Esophagus squamous epithelium (tissue), 5 donors: ENCODE measurements at places on chromosomes 7 and 10.

DNA sequence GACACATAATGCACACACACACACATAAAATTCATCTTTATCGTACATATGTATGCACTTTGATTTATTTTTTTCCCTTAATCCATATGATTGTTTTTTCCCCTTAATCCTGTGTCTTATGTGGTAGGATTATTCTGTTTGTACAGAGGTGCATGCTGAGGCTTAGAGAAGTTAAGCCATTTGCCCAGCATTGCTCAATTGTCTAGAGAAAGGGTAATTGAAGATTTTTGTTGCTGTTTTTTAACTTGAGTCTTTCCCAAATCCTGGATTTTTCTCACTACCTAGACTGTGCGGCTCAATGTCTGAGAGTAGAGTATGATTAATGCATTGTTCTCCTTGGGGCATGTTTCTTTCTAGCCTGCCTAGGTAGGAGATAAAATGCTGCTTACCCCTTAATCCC lies 35.0 kb downstream of the WBP1L start:
- DNase-seq, result no peak

- DNase-seq, result no peak
Measured at GRCh38 chr7:134018306-134018705, 108.8 kb upstream of the LRGUK start.

DNA sequence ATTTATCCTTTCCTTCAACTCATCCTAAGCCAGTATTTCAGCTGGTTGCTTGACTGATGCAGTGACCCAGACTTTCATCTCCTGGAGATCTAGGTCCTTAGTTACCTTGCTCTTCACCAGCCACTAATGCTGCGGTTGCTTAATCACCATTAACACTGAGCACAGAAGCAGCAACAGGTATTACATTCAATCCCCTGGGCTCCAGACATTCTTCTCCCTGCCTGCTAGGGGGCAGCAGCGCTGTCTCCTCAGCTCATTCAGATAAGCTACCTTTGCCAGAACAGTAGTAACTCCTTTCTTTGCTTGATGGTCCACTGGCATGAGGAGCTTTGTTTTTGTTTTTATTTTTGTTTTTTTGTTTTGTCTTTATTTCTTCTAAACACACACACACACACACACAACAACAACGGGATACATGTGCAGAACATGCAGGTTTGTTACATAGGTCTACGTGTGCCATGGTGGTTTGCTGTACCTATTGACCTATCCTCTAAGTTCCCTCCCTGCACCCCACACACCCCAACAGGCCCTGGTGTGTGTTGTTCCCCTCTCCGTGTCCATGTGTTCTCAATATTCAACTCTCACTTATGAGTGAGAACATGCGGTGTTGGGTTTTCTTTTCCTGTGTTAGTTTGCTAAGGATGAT lies 1043.2 kb upstream of the C7orf33 start:
- DNase-seq, result no peak

DNA sequence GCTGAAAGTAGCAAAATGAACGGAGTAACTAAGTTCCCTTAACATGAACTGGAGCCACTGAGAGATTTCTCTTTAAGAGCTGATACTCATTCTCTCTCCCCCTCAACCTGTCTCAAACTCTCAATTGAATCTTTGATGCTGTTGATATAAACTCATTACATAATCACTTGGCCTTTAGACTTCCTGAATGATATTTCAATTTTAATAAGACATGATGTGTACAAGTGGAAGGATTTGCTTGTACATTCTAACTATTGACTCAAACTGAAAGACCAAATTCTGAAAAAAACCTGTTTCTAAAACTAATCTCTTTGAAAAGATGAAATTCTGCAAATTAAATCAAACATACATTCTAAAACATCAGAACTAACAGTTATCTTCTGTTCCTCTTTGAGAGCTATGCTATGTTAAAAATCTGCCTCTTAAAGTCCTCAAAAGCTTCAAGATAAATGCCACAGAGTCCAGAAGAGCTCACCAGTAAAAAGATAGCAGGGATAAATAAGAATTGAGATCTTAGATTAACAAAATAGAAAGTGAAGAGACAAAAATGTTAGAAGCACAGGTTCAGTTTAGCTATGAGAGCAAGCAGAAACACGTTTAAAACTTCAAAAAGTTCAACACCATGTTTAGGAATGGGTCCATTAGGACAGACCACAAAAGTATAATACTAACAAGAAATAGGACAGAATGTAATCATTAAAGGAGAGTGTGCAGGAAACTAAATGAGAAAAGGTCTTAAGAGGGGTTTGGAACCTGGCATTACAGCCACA lies 46.1 kb downstream of the TNPO3 start:
- no peak for DNase-seq

DNA sequence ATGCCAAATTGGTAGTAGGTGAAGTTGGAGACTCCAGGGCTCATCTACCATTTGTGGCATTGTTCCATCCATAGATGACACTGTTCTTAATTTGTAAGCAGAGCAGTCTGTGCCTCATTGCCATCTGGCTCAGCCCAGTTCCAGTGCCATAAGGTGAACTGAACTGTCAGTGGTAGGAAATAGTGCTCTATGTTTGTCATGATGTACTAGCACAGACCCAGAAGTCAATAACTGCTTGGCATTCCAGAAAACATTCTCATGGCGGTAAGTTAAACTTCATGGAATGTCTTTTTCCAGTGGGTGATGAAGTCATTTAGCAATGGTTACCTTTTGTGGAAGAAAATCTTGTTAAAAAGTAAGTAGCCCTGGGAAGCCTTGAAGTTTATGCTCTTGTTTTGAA lies 302.7 kb downstream of the SUGCT start:
- DNase-seq, result no peak

DNA sequence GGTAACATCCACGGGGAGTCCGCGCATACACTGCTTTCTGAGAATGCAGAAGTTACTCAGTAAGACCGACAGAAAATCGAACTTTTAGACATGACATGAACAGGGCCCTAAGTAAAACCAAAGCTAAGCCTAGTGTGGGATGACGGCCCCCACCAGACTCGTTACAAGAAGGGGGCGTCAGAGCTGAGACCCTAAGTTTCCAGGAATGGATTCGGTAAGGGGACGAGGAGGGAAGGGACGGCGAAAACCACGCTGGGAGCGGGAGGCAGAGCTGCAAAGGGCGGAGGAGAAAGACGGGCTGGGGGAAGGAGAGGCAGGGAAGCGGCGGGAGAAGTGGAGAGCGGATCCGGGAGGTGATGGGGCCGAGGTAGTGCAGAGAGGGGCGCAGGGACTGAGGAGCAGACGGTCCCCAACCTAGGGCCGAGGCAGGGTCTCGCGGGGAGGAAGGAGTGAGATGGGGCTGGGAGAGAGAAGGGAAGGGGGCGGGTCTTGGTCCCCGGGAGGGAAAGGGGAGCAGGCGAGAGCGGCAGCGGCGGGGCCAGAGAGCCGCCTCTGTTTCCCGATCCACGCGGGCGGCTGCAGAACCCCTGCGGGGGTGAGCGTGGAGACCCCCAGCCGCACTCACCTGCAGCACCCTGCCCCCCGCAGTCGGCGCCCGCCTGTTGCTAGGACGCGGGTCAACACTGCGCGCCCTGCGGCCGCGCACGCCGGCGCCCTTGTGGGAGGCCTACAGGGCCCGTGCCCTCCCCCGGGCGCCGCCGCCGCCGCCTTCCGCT lies 513 bp downstream of the ODAD2 start:
- no peak for DNase-seq

DNA sequence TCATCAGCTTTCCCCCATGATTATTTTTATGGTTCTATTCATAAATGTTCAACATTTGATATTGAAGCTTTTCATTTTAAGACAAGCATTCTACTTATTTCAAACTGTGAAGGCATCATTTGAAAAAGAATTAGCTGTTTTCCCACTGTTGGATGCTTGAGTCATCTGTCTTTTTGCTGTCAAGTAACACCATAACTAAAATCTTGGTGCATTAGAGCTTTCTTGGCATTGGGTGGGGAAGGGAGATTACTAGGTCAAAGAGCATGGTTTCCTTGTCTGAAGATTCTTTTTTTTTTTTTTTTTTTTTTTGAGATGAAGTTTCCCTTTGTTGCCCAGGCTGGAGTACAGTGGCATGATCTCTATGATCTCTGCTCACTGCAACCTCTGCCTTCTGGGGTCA lies 68.5 kb downstream of the CTBP2 start:
- no peak for DNase-seq

DNA sequence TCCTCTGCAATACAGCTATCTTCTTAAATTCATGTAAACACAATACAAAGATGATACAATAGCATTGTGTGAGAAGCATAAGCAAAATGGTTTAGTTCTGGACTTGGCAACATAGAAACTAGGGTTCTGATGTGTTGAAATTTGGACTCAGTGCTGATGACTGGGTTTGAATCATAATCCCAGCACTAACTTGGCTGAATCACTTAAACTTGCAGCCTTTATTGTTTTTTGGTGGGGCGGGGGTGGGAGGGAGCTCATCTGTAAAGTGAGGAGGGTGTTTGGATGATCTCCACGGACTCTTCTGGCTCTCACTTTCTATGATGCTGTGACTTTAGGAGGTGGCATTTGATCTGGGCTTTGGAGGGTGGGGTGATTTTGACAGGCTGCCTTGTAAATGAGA lies 158.2 kb downstream of the WNT2 start:
- no peak for DNase-seq

GRCh38 chr7:107813524-107813923 lies 10.5 kb upstream of the SLC26A3 start:
- no peak for DNase-seq

DNA sequence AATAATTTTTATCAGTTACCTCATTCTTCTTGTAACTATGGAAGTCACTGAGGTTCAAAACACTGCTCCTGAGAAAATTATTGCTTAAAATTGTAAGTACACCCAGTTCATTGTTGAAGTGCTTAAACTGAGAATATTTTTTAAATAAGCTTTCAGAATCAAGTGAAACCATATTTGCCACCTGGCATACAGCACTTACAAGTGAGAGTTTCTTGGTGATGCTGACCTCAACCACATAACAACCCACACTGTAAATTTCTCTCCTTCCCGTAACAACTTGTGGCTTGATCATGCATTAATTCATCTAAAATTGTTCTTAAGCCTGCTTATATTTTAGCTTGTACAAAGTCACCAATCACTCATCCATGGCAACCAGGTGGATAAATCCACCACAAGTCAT lies 34.0 kb downstream of the IMMP2L start:
- no peak for DNase-seq

- no peak for DNase-seq
Measured at GRCh38 chr10:34758447-34758996, 56.6 kb downstream of the PARD3 start.

DNA sequence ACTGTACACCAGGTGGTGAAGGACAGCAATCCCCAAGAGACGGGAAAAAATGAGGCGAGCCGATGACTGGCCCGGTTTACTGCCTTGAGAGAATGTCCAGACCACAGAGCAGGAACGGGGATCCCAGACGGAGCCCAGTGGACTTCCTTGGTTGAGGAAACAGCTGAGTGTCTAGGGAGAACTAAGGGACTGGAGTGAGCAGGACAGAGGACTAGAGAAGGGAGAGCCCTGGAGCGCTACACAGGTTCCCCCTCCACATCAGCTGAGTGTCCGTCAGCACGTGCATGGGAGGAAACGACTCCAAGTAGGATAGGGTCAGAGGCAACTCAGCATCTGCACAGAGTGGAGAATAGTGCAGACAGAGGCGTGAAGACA lies 7.1 kb upstream of the WDR86 start:
- no peak for DNase-seq

- DNase-seq, result no peak
Measured at GRCh38 chr7:891805-892204, 15.5 kb downstream of the GET4 start.

DNA sequence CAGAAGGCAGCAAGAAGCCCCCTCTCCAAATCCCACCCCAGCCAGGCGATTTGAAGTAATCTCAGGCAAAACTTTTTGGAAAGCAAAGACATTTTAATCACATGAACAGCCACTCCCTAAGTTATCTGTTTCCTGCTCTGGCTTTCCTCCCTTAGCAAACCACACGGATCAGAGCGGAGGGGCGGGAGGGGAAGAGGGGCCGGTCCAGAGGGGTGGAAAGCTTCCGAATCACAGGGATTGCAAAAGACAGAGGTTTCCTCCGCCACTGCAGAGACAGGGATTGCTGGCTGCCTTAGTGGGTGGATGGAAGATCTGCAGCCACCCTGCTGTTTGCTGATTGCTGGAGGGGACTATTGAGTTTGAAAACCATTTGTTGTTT lies 41.2 kb downstream of the ZCCHC24 start:
- DNase-seq, result no peak

DNA sequence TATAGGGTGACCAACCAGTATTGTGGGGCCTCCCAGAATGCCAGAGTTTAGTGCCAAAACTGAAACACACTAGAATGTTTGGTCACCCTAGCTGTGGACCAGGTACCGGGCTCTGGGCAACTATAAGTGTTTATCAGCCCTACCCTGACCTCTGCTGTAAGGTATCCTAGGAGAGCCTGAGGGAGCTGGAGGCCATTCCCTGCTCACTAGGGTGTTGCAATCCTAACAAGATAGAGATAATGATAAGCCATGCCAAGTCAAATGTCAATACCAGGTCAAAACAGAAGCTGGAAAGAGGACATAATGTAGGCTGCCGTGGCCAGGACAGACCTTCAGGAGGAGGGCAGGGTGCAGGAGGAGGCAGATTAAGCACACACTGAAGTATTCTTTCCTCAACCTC lies 151.8 kb downstream of the KCNMA1 start:
- DNase-seq, result no peak

DNA sequence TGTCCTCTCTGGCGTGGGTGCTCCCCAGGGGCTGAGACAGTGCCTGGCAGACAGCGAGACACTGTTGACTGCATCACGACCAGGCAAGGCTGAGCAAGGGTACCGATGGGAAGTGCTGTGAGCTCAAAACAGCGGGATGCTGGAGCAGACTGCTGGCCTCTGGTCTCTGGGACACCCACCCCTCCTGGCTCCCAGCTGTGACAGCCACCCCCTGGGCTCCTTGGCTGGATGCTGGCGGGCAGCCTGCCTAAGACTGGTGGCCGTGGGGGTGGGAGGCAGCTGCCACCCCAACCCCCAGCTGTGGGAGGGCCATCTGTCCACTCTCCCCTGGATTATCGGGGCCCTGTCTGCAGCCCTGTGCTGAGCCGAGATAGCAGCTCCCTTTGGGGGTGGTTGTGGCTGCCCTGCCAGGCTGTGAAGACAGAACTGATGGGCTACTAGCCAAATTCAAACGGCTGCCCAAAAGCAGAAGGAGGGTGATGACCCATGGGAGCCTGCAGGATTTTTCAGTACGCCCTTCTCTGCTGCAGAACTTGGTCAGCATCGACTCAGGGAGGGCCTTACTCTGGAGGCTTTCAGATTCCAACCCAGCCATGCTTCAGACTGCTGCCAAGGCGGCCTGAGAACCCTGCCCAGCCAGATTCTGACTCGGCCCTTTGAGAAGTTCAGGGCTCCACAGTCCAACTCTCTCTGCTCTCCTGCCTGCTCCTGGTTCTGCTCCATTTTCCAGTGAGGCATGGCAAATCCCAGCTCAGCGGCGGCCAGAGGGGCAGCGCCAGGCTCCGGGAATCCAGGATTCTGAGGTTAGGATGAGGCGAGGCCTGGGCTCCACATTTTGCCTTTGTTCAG lies 125.3 kb downstream of the NEURL1 start:
- DNase-seq, result no peak

DNA sequence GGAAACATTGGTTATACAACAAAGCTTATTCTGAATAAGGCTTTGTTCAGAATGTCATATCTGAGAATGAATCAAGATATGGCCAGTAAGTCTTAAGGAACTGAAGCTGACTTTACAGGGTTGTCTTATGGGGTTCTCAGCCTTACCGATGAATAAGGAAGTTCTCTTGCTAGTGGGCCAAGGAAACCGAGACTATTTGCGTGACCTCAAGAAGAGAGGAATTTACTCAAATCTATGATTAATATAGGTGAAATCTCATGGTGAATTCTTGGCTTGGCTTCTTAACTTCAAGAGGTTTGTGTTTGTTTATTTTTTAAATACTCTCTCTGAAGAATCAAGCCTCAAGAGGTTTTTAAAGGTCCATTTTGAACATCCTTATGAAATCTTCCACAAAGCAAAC lies 4.7 kb upstream of the MRLN start:
- no peak for DNase-seq
